ENCODE measurements at places on chromosomes 13 and 19.

DNA sequence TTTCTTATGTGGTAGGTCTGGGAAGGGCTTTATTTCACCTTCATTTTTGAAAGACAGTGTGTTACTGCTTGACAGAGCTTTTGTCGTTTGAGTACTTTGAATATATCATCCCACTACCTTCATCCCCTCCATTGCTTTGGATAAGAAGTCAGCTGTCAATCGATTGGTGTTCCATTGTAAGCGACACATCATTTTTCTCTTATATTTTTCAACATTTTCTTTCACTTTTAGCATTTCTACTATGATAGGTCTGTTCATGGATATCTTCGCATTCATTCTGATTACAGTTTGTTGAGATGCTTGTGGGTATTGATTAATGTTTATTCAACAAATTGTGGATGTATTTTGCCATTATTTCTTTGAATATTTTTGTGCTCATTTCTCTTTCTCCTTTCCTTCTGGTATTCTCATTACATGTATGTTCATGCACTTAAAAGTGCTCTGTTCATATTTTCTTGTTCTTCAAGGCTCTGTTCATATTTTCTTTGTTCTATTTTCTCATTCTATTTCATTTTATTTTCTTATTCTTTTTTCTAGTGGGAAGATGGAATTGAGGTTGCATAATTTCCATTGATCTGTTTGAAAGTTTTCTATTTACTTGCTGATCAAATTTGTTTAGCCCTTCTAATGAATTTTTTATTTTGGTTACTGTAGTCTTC lies 29.2 kb downstream of the ZNF546 start:
- no peak for DNase-seq

DNA sequence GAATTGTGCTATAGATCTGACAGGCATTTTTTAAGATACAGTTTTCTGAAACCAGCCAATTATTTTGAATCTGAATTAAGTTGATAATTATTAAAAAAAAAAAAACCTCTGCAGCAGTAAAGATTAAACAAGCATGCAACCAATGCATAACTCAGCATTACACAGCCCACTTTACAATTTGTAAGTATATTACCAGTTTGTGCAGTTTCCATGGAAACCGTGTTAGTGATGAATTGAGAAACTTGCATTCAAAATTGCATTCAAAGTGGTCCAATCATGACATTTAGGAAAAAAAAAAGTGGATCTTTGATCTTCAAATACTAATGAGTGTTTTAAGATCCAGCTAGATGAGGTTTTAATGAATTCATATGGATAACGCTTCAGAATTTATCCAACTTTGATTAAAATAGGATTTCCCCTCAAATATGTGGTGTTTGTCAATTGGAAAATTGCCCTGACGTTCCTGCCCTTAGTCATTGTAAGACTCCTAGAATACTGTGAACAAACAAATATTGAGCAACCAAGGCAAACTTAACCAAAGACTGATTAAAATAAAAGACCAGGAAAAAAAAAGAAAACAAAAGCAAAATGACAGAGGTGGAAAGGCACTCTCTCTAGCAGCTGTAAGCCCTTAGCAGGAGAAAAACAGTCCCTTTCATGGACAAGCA lies 314.8 kb upstream of the MAB21L1 start:
- DNase-seq, result no peak

DNA sequence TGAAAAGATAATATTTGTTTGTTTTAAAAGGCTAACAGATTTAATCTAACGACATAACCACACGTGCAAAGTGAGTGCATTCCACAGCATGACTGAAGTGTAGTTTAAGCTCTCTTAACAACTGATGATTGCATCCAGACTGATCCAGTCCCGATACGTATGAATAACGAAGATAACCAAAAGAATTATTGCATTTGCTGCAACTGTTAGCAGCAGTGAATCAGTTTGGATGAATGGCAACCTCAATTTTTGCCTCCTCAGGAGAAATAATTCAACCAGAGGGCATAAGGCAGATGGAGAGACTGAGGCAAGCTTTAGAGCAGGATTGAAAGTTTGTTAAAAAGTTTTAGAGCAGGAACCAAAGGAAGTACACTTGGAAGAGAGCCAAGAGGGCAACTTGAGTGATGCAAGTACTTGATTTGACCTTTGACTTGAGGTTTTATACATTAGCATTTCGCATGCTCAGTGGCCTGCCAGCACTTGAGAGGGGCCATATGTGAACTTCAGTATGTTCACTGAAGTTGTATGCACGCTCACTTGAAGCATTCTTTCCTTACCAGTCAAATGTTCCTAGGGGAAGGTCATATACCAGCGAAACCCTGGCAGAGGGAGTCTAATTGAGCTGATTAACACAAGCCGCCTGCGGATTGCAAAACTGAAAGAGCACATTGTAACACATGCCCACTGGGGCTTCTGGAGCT lies 835.0 kb upstream of the PCDH20 start:
- no peak for DNase-seq

GRCh38 chr19:47652285-47652684 lies 43.4 kb downstream of the BICRA start:
- no peak for DNase-seq

DNA sequence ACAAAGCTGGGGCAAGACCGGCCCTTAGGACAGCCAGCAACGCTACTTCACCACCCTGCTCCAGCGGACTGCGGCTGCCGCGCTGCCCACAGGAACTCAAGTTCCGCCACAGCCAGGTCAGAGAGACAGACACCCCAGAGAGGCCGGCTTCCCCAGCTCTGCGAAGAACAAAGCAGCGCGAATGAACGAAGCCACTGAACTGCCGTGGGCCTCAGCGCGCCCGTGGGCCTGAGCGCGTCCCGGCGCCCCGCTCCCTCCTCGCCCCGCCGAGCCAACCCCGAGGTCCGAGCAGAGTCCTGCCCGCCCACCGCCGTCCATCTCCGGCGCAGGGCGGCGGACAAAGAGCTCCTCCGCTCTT lies 158.4 kb downstream of the RNF17 start:
- DNase-seq, result no peak

DNA sequence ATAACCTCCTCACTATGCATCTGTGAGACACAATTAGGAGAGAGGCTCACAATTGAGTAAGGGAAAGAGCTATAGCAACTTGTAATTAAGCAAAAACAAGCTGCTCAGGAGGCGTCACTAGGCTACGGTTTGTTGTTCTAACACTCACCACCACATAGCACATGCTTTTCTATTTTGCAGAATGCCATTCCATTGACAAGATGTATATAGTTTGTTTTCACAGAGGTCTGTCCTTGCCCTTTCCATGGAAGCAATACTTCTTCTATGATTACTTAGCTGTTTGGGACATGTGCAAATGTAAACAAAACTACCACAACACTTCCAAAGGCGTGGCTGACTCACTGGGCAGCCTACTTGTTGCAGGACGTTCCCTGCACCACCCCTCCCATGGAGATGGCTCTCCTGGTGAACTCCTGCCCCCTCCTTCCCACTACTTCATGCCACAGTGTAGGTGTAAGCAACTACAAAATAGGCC lies 33.9 kb upstream of the FAM216B start:
- DNase-seq, result no peak

GRCh38 chr19:17435218-17435617 lies 13.2 kb downstream of the TMEM221 start:
- DNase-seq, result no peak

- no peak for DNase-seq
These were observed at the start of gene PPFIA3 for GRCh38 chr19:49119411-49120324. Gene PPFIA3, plus strand, starts transcription at chr19:49119544. Its CDS starts 8,330 bp downstream, at chr19:49127874.

- DNase-seq, result no peak
These were observed 256.5 kb downstream of the DCLK1 start for GRCh38 chr13:35874704-35875103.

DNA sequence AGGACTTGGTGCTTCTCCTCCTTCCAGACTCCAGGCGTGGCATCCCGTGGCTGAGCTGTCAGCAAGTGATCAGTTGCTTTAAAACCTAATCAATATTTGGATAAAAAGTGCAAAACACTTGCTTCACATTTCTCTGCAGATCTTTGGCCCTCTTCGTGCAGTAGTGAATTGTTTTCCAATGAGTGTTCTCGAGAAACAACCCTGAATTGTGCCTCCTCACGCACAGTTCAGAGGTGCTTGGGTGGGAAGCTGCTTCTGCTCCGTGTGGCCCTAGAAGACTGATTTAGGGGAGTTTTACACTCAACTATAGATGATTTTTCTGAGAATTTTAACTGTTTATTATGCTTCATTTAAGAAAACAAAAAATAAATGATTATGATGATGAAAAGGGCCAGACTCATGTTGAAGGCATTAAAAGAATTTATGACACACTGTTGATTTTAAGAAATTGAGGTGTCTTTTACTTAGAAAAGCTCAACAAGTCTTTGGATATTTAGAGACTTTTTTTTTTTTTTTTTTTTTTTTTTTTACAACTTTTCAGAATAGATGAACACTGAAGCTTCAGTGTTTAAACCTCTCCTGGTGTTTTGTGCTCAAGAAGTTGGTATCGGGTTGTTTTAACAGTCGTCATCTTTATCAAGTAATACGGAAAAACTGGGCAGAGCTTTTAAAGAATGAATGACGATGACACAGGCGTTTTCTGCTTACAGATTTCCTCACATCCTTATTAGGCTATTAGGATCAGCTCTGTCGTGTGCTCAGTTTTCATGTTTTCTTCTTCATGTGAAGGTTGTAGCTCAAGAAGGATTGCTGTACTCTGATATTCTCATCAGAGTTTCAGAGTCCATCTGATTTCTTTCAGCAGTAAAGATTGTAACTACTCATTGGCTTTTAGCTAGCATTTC lies 39.5 kb upstream of the TEX29 start:
- no peak for DNase-seq

DNA sequence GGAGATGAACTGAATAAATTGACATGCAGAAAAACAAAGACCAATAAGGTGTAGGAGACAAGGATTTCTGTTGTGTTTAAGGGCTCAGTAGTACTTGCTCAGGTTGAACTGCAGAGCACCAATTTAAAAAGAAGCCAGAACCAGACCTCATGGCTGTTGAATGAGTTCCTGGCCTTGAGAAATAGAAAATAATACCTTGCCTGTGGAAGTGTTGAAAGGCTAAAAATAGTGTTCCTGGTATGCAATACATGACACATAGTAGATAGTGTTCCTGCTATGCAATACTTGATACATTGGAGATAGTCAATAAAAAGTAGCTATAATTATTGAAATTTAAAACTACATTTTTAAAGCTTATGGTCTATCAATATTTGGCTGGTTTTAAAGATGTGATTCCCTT lies 595.8 kb downstream of the PCDH9 start:
- no peak for DNase-seq

GRCh38 chr13:86757236-86757978 lies 913.8 kb upstream of the SLITRK5 start:
- DNase-seq, result peak; percentile 45

Measured in CD4-positive, alpha-beta T cell treated with Interleukin-6 at 100 ng/mL for 8 hours (primary cell).